ENCODE measurements at places on chromosomes 5 and 9. TPM values are rescaled to one million over a fixed set of nuclear protein-coding genes. Genes with fewer than 3 reads are reported as not detected.

The HAPLN1 gene
- not detected for total RNA-seq

The SIL1 gene
- 63.1 TPM for total RNA-seq

The SMIM32 gene
- total RNA-seq: not detected

The CCDC180 gene
- total RNA-seq: 13.7 TPM

The PLPP1 gene
- total RNA-seq: 435 TPM

The SPATA6L gene
- 4.5 TPM for total RNA-seq

The RIMOC1 gene
- 12.3 TPM for total RNA-seq

The ARHGEF39 gene
- total RNA-seq: 1.0 TPM

The SLIT3 gene
- 16.6 TPM for total RNA-seq

The SLCO4C1 gene
- not detected for total RNA-seq

The GNA14 gene
- total RNA-seq: 5.7 TPM

The RFX3 gene
- 20.8 TPM for total RNA-seq

The ANKRD20A1 gene
- not detected for total RNA-seq

The EMB gene
- total RNA-seq: 14.7 TPM

The PITX1 gene
- total RNA-seq: 2.7 TPM

The RANBP3L gene
- 5.7 TPM for total RNA-seq

The LCN10 gene
- 7.6 TPM for total RNA-seq

The RNF180 gene
- 10.5 TPM for total RNA-seq

The NEUROG1 gene
- not detected for total RNA-seq

The NSUN2 gene
- total RNA-seq: 49.4 TPM

The ADAMTS2 gene
- total RNA-seq: 51.6 TPM

The ZNF354C gene
- total RNA-seq: 9.9 TPM

The NIM1K gene
- total RNA-seq: 2.0 TPM

The FREM1 gene
- total RNA-seq: 3.3 TPM

The TUSC1 gene
- 40.0 TPM for total RNA-seq

The FAM78A gene
- total RNA-seq: 2.5 TPM

The KCNIP1 gene
- total RNA-seq: 4.8 TPM

The TMEM174 gene
- total RNA-seq: not detected

The CYLC2 gene
- total RNA-seq: not detected

The GRIA1 gene
- total RNA-seq: 1.5 TPM

The SIT1 gene
- 0.39 TPM for total RNA-seq

The IFNK gene
- not detected for total RNA-seq

The MARCOL gene
- total RNA-seq: not detected

The DNAJB5 gene
- total RNA-seq: 4.5 TPM

The CDKN2A gene
- total RNA-seq: 11.6 TPM

The ASPN gene
- 3.5 TPM for total RNA-seq

The CDHR2 gene
- total RNA-seq: not detected

The IFNA13 gene
- total RNA-seq: not detected

The PKD2L2 gene
- total RNA-seq: not detected

The PGM5 gene
- total RNA-seq: 29.1 TPM

The EQTN gene
- not detected for total RNA-seq

The RASGEF1C gene
- total RNA-seq: 2.7 TPM

The BHMT2 gene
- 39.4 TPM for total RNA-seq

The PPP1R26 gene
- total RNA-seq: 10.7 TPM

The PAIP1 gene
- 67.7 TPM for total RNA-seq

The IRX2 gene
- not detected for total RNA-seq

The ANKRD55 gene
- not detected for total RNA-seq

The SH3TC2 gene
- 37.2 TPM for total RNA-seq

The ZNF454 gene
- 5.4 TPM for total RNA-seq
